ENCODE measurements at places on chromosomes 5 and 9.
A peak's percentile ranks its signal among the peaks of the same experiment; 100 is the strongest.

GRCh38 chr5:151463137-151464029 is 16.0 kb downstream of the SLC36A1 start:
- DNase-seq: no peak

GRCh38 chr5:155290937-155291336 is 277.4 kb downstream of the KIF4B start:
- no peak for DNase-seq

DNA sequence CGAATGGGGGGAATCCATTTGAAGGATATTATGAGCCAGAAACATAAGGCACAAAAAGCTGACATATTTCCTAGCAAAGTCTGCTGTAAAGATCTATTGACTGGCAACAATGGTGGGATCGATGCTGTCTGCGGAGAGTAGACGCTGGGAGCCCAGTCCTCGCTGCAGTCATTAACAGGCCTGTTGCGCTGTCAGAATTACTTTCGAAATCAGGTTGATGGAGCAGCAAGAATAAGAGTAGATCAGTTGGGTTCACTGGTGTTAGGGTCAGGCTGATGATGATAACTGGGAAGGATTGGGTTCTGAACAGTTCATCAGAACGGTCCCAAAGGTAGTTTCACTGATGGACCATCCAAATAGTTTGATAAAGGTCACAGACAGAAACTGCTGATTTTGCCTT is 87.1 kb downstream of the MEGF10 start:
- no peak for DNase-seq

GRCh38 chr9:8429157-8429556 is 629.6 kb upstream of the DMAC1 start:
- DNase-seq: no peak

DNA sequence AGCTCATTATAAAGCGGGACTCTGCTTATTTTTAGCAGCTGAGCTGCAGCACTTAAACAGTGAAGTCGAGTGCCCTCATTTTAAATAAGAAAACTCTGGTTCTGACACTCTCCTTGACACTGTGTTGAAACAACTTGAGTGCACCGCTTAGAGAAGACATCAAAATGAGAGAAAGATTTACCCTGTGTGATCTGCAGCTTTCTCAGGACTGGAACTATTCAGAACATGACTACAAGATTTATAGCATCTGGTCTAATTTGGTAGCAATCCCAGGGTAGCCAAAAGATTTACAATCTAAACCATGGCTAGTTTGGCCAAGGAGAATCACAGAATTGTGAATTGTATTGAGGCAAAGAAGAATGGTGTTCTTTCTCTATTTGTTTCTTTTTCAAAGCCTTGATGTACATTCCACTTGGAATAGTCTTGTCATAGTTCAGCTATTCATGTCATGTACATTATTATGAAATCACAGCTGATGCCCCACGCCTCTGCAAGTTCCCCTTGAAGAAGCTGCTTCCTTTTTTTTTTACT is 38.7 kb downstream of the PLEKHG4B start:
- no peak for DNase-seq

DNA sequence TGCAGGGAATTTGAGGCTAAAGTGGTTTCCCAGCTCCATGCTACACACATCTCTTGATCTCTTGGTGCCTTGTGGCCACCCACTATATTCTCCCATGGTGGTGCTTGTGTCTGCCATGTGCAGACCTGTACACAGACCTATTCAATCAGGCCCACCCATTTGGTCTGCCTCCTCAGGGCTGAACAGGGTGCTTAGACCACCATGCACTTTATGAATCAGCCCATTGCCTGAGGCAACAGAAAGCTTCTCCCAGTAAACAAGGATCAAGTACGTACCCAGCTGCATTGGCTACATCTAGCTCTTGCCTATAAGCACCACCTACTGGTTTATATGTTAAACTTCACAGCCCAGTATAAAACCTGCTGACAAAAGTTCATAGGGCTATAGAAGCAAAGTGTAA is 664.3 kb upstream of the EDIL3 start:
- DNase-seq: no peak

GRCh38 chr5:56360816-56361215 is 127.7 kb upstream of the ANKRD55 start:
- no peak for DNase-seq

DNA sequence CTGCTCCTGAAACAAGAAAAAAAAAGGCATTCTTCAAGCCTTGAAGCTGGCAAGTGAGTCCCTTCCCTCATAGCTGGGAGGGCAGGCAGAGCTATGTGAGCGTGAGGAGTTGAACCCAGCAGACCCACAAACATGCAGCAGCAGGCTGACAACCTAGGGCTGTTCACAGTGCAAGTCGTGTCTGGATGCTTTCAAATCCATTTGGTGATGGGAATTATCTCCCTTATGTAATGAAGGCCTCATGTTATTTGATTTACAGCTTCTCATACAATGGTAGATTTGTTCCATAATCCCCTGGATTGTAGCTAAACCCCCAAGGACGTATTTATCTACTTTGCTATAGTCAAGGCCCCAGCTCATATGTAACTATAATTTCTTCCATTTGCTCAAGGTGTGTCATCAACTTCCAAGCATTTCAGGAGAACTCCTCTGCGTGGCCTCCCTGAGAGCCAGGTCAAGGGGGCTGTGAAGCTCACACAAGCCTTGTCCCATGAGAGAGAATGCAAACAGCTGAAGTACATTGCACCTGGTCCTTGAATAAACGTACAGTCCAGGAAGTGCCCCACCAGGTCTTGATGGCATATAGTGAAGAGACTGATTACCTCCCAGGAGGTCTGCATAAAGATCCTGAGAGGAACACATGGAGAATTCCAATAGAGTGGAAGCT is 124.8 kb upstream of the SLC1A3 start:
- no peak for DNase-seq

GRCh38 chr5:170427672-170428236 is 38.6 kb upstream of the KCNMB1 start:
- no peak for DNase-seq

DNA sequence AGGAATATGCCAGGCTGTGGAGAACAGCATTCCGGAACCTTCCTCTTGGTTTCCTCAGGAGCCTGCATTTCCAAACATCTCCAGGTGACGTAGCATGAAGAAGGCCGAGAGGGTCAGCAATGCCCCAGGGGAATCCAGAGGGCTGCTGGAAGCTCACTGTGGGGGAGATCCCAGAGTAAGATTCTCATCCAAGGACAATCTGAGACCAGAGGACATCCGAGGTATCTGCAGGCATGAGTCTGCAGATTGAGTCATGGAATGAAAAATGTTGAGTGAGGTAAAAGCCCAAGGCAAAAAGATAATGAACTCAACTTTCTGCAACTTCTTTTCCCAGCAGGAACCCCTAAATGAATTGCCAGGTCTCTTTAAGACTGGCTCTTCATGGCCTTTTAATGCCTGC is 73.5 kb downstream of the KIF4B start:
- no peak for DNase-seq

DNA sequence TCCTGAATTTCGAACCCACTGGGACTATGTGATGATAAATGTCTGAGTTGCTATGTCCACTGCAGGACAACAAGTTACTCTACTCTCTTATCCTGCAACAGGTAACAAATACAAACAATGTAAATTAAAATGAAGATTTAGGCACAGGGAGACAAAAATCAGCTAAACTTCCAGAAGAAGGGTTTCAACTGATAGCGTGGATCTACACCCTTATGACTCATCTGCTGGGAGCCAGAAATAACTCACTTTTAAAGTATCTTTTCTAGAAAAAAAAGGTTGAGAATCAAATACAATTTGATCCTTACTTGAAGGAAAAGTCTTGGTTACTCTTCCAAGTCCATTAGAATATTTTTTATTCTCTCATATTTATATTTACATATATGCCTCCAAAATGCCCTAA is 21.4 kb downstream of the PJA2 start:
- DNase-seq: no peak

- DNase-seq: no peak
These were observed 287.0 kb downstream of the GAS1 start for GRCh38 chr9:86660146-86660943.

DNA sequence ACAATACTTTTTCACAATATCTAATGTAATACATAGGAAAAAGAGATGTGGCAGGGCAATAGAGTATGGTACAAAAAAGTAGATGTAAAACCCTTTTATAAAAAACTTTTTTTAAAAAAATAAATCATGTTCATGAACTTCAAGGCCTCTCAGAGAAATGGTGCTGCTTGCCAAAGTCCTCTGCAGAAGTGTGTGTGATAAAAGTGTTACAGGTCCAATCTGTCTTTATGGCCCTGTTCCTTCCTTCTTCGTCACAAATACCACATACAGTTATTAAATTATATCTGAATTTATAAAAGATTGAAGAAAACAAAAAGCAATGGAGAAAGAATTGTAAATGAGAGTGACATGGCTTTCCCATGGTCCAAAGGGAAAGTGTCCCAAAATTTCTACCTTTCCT is 21.7 kb upstream of the CCNH start:
- no peak for DNase-seq

DNA sequence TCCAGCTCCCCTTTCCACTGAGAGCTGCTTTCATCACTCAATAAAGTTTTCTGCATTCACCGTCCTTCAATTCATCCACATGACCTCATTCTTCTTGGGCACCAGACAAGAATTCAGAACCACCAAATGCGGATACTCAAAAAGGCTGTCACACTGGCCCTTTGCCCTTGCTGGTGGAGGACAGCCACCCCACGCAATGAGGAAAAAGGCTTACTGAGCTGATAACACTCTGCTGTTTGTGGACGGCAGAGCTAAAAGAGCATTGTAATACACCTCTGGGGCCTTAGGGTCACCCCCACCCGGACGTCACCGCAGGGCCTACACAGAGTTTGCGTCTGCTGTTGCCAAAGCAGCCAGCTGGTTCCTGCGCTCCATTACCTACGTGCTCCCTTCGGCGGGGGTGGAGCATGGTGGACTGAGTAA is 51.2 kb upstream of the ZNF608 start:
- DNase-seq: no peak

- DNase-seq: no peak
These were observed 48.6 kb downstream of the NACC2 start for GRCh38 chr9:136046554-136046920.

DNA sequence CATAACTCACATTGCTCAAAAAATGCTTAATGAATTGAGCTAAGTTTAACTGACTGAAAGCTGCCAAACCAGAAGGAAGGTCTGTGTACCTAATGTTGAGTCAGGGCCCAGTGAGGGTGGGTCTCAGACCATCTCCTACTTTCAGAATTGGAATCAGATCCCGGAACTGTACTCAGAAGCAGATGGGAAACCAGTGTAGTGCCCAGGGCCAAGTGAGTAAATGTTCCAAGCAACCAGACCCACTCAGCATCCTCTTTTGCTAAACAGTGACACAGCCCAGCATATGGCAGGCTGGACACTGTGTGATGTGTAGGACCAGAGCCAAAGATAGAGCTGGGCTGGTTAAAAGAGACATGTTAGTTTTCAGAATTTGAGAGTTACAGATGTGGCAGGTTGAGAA is 94.1 kb downstream of the PLCXD3 start:
- DNase-seq: no peak

GRCh38 chr5:153880106-153880505 is 158.6 kb downstream of the FAM114A2 start:
- no peak for DNase-seq

GRCh38 chr5:122221857-122222256 is 90.2 kb upstream of the SNCAIP start:
- no peak for DNase-seq

GRCh38 chr5:54844905-54845566 is 140.4 kb downstream of the ESM1 start:
- peak; percentile 68 for DNase-seq

- DNase-seq: no peak
These were observed 412.7 kb upstream of the SMC2 start for GRCh38 chr9:103681435-103681834.

- DNase-seq: no peak
These were observed 303.1 kb downstream of the ENC1 start for GRCh38 chr5:74337254-74337983.

- DNase-seq: no peak
These were observed 19.9 kb downstream of the PTGES2 start for GRCh38 chr9:128107468-128108268.

DNA sequence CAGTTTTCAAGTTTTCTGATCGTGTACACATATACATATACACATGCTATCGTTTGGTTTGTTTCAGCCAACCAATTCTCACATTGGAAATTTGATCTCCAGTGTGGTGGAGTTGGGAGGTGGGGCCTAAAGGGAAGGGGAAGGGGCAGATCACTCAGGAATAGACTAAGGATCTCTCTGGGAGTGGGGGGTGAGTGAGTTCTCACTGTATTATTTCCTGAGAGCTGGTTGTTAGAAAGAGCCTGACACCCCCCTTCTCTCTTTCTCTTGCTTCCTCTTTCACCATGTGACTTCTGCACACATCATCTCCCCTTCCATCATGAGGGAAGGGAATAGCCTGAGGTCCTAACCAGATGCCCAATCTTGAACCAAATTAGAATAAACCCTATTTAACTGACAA is 551.7 kb downstream of the MAT2B start:
- no peak for DNase-seq

- no peak for DNase-seq
These were observed 15.0 kb upstream of the SCGB3A1 start for GRCh38 chr5:180606215-180606785.

GRCh38 chr5:113505181-113505580 is 8.3 kb upstream of the YTHDC2 start:
- no peak for DNase-seq

- no peak for DNase-seq
These were observed 291.6 kb upstream of the C9orf72 start for GRCh38 chr9:27864644-27865438.

DNA sequence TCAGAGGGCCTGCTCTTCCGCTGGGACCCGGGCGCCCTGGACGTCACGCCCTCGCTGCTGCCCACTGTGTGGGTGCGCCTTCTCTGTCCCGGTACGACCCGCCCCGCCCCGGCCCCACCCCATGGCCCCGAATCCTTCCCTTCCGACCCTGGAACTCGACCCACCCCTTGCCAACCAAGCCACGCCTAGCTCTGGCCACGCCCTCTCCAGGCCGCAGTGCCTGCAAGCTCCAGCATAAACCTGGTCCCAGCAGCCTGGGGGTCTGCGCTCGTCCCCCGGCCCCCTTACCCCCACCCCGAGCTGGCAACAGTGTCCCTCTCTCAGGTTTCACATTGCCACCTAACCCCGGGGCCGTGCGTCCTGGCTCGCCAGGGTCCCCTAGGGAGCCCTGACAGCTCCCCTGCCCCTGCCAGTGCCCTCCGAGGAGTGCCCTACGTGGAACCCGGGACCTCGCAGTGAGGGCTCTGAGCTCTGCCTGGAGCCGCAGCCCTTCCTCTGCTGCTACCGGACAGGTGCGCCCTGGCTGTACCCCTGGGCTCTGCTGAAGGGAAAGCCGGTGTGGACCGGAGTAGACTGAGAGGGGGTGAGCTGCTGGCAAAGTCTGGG is 3.4 kb downstream of the ADGRD2 start:
- no peak for DNase-seq

GRCh38 chr5:98187945-98188344 is 585.5 kb upstream of the RGMB start:
- no peak for DNase-seq

Data from CD4-positive, alpha-beta T cell treated with Interferon alpha-2 for 1 hour (primary cell).